NCI-H2081 treated with DMSO at 0.1 percent for 48 hours (cell line): ENCODE measurements at places on chromosomes 7 and 10.

- DNase-seq = no peak
These were observed 59.5 kb upstream of the HECTD2 start for GRCh38 chr10:91350651-91351081.

DNA sequence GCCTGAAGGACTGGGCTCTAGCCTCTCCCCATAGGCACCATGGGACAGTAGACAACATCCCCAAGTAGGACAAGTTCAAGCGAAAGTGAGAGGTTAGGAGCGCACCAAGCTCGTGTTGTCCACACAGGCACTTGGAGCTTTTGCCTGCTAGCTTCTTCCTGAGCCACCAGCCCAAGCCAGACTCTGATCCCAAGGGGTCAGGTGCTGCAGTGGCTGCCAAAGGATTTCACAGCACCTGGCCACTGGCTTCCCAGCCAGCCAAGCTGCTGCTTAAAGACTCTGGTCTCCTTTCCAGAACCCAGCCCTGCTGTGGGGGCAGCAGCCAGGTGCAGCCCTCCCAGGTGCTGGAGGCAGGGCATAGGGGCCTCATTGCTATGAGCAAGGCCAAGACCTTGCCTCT, 33.0 kb upstream of the UNC5B start:
- no peak for DNase-seq

GRCh38 chr10:122441961-122442360, 12.5 kb upstream of the ARMS2 start:
- no peak for DNase-seq

DNA sequence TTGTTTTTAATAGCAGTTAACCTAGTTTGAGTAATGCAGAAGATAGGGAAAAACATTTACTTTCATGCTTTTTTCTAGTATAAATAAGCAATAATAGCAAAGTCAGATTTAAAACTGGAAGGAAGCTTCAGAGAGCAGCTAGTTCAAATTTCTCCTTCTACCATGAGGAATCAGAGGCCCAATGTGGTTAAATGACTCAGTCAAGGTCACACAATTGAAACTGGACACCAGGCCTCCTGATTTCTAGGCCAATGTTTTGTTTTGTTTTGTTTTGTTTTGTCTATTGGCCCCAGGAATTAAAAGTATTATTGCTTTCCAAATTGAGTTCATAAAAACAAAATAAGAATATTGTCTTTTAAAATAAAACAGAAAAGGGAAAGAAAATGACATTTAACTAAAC, 122.3 kb downstream of the TRIL start:
- no peak for DNase-seq

GRCh38 chr7:95398155-95398940, 2.2 kb upstream of the PON3 start:
- no peak for DNase-seq

- no peak for DNase-seq
These were observed 572 bp downstream of the AGK start for GRCh38 chr7:141551782-141552181.

- DNase-seq = no peak
These were observed 58.3 kb upstream of the KIF5B start for GRCh38 chr10:32114508-32114907.

- no peak for DNase-seq
These were observed 69.6 kb upstream of the RELN start for GRCh38 chr7:104059103-104059502.

- DNase-seq = no peak
These were observed 58.1 kb downstream of the CCDC186 start for GRCh38 chr10:114115661-114116445.

DNA sequence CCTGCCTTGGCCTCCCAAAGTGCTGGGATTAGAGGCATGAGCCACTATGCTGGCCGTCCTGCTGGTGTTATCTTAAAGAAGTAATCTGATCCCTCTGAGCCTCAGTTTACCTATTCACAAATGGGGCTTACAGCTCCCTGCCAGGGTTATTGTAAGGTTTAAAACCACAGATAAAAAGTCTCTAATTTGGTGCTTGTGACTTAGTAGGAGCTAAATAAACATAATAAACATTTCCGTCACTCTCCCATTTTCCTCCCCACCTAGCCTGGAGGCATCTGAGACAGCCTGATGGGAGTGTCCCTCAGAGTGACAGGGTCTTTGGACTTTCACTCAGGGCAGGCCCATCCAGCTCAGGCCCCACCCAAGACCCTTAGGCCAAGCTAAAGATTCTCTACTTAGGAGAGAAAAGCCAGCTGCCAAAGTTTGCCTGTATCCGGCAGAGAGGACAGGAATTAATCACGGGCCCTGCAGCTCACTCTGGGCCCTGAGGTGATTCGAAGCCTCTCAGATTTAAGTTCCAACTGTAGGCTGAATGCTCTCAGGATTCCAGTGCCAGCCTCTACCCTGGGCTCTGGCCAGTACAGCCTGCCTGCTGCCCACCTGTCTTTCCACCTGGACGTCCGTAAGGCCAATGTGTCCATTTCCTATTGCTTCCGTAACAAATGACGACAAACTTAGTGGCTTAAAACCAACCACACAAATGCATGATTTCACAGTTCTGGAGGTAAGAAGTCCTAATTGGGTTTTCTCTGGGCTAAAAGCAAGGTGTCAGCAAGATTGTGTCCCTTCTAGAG, 21.8 kb upstream of the DUSP5 start:
- no peak for DNase-seq

GRCh38 chr7:28960071-28960840, 2.1 kb upstream of the TRIL start:
- DNase-seq = no peak

- no peak for DNase-seq
These were observed 96.9 kb upstream of the CCDC71L start for GRCh38 chr7:106757846-106758245.

- DNase-seq = no peak
These were observed at the start of gene STRA8 for GRCh38 chr7:135233570-135233969. Gene STRA8 (plus strand): TSS chr7:135233838. CDS start chr7:135240525, 6,687 bp downstream.

DNA sequence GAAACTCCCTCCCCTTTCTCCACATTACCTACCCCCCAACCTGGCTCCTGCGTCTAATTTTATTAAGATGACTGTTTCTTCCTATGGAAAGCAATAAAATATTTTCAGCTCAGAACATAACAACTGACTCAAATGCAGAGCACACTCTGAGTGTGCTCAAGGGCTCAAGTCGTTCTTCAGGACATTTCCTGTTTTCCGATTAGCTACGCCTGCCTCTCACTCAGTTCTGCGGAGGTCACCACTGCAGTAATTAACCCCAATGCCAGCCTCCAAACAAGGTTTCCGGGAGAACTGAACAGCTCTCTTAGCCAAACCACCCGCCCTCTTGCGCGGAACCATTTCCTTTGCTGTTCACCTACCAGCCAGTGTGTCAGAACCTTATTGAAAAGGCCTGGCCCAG, 19.3 kb downstream of the MYOF start:
- DNase-seq = no peak
